ENCODE measurements at places on chromosomes 3 and 15.
A peak's percentile ranks its signal among the peaks of the same experiment; 100 is the strongest.

DNA sequence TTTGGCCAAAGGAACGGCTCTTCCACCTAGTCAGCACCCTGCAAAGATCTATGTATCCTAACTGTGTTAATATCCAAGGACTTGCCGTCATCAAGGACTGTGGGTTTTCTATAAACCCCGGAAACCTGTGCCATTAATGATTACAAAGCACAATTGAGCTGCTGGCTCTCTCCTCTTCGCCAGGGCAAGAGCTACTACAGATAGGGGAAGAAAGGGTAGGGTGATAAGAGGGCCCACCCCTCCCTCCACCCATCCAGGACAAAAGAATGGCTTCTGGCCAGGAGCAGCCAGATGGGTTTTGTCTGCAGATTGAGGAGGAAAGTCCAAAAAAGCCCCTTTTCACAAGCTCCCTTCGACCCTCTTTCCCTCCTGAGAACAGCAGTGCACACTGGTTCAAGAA, 9.9 kb downstream of the RFT1 start:
- no peak for DNase-seq

DNA sequence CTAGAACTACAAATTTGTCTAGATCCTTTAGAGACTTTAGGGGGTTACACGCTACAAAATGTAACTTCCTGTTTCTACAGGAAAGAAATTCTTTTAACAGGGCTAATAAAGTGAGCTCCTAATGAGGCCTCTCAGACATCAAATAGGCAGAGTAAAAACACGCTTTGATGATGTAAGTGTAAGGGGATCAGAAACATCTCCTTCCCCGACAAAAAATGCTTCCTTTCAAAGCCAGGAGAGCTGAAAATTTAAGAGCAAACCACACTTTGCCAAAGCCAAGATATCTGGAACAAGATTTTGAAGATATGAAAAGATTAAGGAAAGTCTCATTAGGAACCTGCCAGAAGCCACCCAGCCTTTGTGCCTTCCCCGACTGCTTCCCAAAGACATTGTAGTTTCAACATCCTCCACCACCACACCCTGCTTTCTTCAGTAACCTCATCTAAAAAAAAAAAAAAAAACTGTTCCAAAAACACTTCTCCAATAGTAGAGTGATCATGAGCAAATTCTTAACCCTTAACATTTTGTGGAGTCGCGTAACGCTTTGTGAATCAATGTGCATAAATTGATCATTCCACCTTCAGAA, 505.0 kb upstream of the THBS1 start:
- no peak for DNase-seq

GRCh38 chr3:192040282-192041043, 579.5 kb downstream of the PYDC2 start:
- no peak for DNase-seq

DNA sequence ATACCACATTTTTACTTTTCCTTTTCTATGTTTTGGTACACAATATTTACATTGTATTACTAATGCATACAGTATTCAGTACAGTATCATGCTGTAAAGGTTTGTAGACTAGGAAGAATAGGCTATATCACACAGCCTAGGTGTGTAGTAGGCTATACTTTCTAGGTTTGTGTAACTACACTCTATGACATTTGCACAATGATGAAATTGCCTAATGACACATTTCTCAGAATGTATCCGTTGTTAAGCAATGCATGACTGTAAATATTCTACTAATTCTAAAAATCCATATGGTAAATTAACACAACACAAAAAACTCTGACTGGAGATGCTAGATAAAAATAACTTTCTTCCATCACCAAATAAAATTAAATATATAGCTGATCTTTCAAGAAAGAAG, 16.2 kb downstream of the NEDD4 start:
- DNase-seq = no peak

DNA sequence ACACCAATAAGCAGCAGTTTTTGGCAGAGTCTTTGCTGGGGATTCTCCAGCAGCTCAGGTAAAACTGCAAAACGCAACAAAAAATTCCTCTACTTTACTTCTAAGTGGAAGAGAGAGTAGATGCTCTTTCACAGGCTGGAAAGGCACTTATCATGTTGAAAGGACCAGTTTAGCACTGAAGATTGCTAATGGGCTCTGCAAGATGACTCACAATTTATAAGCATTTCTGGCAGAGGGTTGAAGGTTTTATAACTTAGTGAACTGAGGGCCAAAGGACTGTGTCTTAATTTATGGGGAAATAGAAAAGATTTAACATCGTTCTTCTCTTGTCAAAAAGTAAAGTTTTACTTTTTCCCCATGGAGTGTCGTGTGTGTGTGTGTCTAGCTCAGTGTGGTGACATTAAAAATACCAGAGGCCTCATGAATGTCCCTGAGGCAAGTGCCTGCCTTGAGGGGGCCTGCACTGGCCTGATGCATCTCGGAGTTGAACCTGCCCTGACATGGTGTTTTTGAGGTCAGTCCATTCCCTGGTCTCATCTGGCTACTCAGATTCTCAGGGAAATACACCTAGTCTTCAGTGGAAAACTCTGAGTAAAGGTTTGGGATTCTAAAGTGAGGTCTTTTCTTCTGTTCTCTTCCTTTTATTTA, 1092.0 kb downstream of the NAALADL2 start:
- peak; percentile 56 for DNase-seq

GRCh38 chr3:15572138-15572537, 29.2 kb downstream of the HACL1 start:
- DNase-seq = no peak

- no peak for DNase-seq
Observed at GRCh38 chr3:143311096-143311495, 191.5 kb downstream of the CHST2 start.

DNA sequence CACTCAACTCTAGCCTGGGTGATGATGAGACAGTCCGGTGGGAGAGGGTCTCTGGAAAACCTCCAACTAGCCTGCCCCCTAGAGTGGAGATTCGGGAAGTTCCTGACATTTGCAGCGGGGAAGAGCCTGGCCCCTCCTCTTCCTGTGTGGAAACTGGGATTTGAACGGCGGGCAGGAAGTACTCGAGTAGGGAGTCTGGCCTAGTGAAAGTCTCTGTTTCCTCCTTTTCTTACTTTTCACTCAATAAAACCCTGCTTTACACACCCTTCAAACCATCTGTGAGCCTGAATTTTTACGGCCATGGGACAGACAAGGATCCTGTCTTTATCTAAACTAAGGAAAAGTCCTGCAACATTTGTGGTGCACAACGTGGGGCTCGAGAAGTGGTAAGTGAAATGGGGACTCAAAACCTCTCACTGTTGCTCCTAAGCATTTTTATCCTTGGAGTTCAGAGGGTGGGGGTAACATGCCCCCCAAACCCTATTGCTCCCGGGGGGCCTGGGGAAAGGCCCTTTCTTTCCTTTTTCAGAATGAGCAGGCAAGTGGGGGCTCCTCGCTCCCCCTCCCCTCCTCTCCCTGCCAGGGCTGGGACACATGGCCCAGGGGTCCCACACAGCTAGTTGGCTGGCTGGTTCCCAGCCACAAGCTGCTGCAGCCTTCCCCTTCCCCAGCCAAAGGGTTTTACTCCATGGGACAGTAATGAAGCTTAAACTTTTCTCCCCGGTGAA, 224.7 kb upstream of the GBE1 start:
- DNase-seq = no peak

- DNase-seq = peak; percentile 93
Observed at GRCh38 chr3:105906836-105907235, 38.0 kb upstream of the CBLB start.

- DNase-seq = peak; percentile 69
Observed at GRCh38 chr3:112519424-112520001, 20.2 kb upstream of the BTLA start.

DNA sequence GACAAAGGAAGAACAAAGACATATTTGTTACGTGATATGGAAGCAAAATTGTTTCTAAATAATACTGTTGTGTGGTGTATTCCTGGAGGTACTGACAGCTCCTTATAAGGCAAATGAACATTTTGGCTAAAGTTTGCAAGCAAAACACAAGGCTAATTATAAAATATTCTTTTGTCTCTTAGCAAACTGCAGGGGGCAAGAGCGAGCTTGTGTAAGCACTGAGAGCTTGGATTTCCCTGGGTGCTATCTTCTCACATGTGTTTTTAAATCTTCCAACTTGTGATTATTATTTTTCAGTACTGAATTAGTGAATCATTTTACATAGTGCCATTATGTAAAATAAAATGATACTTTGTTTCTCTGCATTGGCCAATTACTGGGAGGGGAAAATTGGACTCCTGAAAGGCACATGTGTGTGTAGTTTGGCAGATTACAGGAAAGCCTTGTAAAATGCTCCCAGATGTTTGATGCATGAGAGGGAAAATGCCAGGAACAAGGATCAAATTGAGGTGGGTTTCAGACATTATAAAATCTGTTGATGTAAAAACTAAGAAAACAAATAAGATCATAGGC, 611.5 kb downstream of the AGBL1 start:
- DNase-seq = no peak

- DNase-seq = peak; percentile 92
Observed at GRCh38 chr3:55476515-55476914, 10.6 kb downstream of the WNT5A start.

DNA sequence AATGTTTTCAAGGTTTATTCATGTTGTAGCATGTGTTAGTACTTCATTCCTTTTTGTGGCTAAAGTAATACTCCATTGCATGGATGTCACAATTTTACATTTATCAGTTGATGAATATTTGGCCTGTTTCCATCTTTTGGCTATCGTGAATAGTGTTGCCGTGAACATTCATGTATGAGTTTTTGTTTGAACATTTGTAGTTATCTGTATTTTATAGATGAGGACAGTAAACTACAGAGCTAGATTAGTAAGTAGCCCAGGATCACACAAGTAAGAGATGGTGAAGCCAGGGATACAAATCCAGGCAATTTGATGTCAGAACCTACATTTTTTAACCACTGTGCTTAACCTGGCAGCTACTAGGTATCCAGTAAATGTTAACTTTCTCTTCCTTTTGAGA, 63.2 kb downstream of the ASTE1 start:
- DNase-seq = no peak

GRCh38 chr3:9105421-9105820, 142.1 kb upstream of the RAD18 start:
- DNase-seq = peak; percentile 69

DNA sequence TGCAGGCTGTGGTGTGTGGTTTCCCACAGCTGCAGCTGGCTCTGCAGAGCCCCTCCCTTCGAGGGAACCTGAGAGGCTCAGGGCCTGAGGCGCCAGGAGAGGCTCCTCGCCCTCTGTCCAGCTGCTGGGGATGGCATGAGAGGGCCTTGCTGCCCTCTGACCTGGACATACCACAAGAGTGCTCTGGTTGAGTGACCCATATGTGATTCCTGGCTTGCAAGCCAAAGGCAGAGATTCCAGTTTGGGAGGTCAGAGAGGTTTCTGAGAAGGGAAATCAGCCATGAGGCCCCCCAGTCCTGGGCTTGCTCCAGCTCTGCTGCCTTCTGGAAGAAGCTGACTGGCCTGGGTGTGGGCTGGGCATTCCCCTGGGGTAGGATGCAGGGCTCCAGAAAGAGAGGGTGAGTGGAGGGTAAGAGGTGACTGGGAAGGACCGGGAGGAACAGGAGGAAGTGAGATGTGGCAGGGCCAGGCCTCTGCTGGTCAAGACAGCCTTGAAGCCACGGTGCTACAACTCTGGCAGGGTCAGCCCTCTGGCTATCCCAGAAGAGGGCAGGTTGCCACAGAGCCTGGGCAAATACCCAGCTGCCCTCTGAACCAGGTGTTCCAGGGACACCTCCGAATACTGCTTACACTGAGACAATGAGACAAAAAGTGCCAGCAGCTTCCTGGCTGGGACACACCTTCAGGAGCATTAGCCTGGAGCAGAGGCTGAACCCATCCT, 16.0 kb upstream of the SRP14 start:
- peak; percentile 37 for DNase-seq

- DNase-seq = peak; percentile 83
Observed at GRCh38 chr15:79853492-79854328, 43.1 kb downstream of the MTHFS start.
